ENCODE measurements at places on chromosomes 3 and 15.

DNA sequence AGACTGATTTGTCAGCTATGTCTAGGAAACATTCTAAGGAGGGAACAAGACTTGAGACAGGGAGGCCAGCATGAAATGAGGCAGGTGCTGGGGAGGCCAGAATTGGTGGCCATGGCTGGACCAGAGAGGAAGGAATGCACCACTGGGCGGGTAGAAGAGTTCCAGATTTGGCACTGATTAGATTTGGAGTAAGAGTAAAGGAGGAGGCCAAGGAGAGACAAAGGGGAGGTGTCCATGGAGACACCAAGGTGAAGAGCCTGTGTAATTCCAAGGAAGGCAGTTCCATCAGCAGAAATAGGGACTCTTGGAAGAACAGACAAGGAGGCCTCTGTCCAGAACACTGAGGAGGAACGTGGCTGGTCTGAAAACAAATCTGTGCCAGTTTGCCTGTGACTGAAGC, 1.8 kb downstream of the ARNT2 start:
- no peak for DNase-seq

DNA sequence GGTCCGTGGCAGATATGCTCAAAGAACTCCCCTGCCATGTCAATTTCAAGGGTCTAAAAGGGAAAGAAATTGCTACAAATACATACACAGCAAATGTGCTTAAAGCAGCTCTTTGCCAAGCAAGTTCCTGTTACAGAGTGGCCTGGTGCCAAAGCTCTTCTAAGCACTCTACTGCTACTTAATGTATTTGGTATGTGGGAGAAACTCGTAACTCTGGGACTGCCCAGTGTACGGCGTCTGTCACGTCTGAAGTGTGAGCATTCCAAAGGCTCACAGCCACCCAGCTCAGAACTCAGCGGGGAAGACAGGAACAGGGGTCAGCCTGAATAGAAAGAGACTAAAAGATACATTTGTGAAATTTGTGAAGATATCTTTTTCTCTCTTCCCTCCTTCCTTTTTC, 54.6 kb downstream of the RBMS3 start:
- no peak for DNase-seq

GRCh38 chr3:105867712-105868430, 941 bp downstream of the CBLB start:
- peak; percentile 25 for DNase-seq

DNA sequence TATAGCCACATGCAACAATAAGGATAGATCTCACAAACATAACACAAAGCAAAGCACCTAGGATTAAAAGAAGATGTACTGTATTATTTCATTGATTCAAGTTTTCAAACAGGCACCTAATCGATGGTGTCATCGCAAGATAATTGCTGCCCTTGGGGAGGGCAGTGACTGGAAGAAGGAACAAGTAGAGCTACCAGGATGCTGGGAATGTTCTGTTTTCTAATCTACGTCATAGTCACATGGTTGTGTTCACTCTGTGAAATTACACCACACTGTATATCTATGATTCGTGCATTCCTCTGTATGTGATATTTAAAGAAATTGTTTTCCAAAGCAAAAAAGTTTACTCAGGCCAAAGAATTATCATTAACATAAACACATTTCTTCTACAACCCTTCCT, 236.6 kb downstream of the FGF12 start:
- DNase-seq, result no peak

- no peak for DNase-seq
Measured at GRCh38 chr15:50135031-50135551, 16.1 kb upstream of the ATP8B4 start.

GRCh38 chr3:183261151-183261724, 8.2 kb downstream of the B3GNT5 start:
- no peak for DNase-seq

GRCh38 chr3:141440942-141441341, 45.9 kb upstream of the RASA2 start:
- no peak for DNase-seq

DNA sequence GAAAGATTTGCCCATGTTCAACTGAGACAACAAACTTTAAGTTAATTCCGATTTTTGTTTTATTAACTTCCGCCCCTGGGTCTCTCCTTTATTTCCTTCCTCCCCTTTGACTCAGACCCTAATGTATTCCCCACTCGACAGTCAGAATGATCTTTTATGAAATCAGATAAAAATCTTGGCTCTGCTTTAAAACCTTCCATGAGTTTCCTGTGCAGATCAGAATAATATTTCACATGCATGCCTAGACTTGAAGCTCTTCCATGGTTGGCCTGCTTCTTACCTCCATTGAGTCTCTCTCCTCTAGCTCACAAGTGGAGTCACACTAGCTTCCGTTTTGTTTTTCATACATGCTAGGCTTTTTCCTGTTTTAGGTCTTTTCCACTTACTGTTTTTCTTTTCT, 116.8 kb upstream of the SPATA16 start:
- DNase-seq, result no peak

GRCh38 chr15:82999905-83000671, 11.4 kb downstream of the C15orf40 start:
- DNase-seq, result peak; percentile 68

- DNase-seq, result peak; percentile 13
Measured at GRCh38 chr3:16374047-16374934, 109.3 kb downstream of the OXNAD1 start.

DNA sequence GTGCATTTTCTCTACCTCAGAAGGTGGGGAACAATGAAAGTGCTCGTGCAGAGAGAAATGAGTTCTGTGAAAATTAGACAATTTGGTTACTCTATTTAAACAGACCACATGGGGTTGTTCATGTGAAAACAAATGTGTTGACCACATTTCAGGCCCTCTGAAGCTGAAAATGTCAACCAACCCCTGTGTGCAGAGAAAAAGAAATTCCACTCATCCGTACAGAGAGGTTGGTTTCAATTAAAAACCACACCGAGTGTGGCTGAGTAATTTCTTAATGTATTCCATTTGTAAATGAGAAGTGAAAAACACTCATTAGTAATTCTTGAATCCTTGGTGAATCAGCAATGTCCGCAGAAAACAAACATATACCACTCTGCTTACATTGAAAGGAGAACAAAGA, 46.9 kb upstream of the SLC7A14 start:
- DNase-seq, result no peak

DNA sequence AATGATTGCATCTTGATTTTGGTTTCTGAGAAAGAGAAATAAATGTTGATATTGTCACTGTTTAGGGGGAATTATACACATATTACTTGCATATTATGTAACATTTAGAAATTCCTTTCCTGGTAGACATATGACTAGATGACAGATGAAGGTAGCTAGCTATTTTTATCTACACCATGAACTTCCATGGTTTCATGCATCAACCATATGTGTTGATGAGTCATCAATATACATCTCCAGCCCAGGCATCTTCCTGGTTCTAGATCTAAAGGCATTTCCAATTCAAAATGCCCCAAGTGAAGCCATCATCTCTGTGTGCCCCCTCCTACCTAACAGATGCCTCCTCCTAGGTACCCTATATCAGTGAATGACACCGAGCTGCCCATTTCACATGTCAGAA, 9.5 kb upstream of the ADAMTSL3 start:
- DNase-seq, result no peak

DNA sequence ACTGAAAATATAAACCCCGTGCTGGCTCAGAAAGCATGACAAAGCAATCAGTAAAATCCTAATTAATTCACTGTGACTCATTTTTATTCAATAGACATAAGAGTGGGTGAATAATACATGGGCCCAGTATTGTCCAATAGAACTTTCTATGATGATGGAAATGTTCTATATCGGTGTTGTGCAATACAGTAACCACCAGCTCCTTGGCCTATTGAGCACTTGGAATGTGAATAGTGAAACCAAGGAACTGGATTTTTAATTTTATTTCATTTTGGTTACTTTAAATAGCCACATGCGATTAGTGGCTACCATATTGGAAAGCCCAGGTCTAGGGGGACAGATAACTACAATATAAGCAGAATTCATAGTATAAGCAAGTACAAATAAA, 69.8 kb upstream of the PPP2R3A start:
- DNase-seq, result no peak

DNA sequence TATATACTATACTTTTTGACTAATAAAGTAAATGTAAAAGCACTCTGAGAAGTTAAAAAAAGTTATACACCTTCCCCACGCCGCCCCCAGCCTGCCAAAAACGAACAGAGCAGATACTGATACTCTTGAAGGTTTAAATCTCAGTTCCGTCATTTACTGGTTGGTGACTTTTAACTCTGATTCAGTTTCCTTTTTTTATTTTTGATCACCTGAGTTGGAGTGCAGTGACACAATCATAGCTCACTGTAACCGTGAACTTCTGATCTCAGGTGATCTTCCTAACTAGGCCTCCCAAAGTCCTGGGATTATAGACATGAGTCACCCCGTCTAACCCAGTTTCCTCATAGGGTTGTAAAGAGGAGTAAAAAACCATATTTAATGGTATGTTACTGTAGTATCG, 3.3 kb upstream of the TIPIN start:
- no peak for DNase-seq

DNA sequence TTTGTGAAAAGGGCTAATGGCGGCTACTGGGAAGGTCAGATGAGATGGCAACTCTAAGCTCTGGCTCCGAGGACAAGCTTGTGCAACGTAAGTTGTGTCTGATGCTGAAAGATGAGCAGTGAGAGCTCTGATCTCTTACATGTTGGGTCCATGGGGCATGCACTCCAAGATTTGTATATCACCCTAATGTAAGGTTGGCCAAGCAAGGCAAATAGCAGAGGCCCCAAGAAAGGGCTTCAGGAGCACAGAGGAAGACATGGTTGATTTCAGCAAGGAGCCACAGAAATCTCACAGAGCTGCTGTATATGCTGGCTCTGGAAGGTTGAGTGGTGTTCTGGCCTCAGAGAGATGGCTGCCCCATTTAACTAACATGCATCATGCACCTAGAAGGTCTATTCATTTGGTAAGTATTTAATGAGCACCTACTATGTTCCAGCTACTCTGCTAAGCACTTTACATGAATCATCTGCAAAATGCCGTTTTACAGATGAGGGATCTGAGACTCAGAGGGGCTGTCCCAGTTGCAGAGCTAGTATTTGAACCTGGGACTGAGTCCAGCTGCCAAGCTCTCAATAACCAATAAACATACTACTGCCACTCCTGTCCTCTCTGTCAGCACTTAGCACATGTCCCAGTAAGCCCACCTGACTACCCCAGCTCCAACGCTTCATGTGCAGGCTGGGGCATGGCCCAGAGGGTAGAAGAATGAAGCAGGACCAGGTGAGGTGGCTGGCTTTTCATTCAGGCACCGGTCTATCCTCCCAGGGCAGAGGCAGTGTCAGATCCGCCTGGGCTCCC, 27.8 kb upstream of the ATP2B2 start:
- no peak for DNase-seq

- DNase-seq, result peak; percentile 13
Measured at GRCh38 chr3:120622870-120623726, 27.0 kb downstream of the NDUFB4 start.

DNA sequence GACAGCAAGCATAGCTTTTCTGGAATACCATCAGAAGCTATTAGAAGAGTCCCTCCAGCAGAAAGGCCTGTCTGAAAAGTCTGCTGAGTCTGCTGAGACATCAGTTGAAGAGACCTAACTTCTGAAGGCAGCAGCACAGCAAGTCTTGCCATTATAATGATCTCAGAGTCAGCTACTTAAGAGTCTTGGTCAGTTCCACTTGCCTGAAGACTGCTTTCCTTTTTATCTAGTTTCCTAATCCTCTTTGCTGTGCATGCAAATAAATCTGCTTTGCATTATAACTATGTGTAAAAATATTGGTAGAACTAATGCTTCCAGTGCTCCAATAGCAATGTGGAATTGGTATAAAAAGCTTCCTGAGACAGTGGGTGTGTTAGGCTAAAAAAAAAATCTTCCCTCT, 34.9 kb upstream of the CPOX start:
- no peak for DNase-seq

DNA sequence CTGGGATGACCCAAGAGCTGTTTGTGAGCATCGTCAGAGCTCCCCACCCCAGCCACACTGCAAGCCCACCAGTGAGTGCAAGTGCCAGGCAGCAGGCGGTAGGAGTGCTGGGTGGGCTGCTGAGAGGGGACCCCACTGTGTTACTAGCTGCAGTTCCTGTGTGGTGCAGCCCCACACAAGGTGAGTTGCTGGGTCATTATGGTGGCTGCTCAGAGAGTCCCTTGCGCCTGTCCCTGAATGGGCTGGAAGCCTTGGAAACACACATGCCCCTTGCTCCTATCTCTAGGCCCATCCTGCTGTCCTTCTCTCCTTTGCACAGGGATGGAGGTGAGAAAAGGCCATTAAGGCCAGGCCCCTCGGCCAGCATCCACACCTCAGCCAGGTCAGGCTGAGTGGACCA, 83.7 kb downstream of the SEC22A start:
- DNase-seq, result no peak

- peak; percentile 19 for DNase-seq
Measured at GRCh38 chr3:112958811-112959560, 15.9 kb downstream of the CD200R1 start.

DNA sequence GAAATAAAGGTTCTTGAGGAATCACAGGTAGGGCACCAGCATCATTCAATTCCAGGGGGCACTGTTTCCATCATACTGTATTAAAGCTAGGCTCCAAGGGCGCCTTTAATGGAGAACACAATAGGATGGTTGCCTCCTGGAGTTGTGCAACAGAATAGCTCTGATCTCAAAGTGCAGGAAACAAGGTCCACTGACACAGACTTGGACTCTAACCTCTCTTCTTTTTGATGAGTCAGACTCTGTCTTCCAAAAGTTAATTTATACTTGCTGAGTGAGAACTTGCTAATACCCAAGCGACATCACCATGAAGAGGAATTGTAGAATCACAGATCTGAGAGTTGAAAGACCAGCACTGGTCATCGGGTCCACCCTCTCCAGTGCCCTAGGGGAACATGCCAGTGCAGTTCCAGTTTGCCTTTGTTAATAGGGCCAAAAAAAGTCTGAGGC, 94.4 kb upstream of the PHLDB2 start:
- DNase-seq, result no peak

DNA sequence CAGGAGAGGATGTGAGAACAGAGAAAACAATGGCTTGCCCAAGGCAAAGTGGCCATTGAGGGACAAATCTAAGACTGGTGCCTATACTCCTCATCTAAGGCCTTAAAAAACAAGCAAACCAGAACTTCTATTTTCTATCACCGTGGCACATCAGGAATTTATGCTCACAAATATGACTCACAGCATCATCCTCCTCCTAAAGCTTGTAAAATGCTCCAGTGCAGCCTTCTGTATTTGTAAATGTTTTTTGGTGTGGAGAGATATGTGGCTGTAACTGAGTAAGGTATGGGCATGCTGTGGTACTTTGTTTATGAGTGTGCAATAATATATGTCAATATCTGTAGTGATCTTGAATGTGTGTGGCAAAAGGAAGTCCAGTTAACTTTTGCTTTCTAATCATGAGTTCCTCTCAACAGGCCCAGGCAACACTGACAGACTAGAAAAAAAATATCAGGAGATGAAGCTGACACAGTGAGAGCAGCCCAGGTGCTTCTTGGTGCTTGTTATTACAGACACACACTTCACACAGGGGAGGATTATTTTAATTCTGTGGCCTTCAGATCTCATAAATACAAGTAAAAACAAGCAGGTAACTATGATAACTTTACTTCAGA, 60.3 kb downstream of the CTNNB1 start:
- DNase-seq, result no peak

DNA sequence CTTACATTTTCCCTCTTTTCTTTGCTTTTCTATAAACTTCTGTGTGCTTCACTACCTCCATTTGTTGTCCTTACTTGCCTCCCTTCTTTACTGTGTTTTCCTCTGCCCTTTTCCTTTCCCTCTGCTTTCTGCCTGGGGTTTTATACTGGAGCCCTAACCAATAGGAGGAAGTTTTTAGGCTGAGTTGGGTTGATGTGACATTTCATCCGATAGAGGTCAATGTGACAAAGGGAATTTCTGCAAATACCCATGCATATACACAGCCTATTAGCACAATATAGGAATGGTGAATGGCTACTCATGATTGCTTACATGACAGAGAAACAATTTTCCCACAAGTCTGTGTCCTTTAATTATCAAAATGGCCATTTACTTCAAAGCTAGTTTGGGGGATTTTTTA, 153.0 kb upstream of the ARPP21 start:
- no peak for DNase-seq
